ENCODE measurements at places on chromosomes 12 and 14.

DNA sequence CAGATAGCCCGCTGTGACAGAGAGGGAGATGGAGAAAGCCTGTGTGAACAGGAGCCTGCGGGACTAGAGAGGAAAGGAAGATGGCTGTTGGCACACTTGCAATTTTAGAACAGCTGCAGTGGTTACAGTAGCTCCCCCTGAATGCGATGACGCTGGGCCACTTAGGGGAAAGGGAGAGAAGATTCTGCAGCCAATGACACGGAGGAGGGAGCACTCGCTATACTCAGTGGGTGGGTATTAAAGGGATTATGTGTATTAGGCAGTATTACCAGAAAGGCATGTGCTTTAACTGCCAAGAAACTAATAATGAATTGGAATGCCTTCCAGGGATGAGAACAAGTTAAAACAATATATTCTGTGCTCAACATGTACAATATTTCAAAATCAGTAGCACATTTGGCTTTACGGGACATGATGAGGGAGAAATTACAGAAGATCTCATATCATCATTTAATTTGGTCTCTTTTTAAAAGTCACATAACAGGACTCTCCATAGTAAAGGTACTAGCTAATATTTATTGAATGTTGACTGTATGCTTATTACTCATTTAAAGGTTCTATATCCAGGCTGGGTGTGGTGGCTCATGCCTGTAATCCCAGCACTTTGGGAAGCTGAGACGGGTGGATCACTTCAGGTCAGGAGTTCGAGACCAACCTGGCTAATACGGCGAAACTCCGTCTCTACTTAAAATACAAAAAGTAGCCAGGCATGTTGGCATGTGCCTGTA lies 35.9 kb upstream of the FOS start:
- no peak for DNase-seq

DNA sequence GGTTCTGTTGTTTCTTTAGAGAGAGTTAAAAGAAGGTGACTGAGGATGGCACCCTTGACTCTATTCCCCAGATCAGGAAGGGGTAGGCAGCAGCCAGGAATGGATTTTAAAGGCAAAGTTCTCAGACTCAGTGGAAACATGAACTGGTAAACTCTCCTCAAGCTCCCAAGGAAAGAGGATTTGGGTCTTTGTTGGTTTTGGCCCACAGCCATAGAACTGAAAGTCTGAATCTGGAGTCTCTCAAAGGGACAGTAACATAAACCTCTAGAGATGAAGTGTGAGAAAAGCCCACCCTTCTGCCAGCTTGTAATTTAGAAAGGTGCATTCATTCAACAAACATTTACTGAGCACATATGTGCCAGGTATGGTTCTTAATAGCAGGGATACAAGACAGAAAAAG lies 28.6 kb upstream of the BLTP3B start:
- no peak for DNase-seq

DNA sequence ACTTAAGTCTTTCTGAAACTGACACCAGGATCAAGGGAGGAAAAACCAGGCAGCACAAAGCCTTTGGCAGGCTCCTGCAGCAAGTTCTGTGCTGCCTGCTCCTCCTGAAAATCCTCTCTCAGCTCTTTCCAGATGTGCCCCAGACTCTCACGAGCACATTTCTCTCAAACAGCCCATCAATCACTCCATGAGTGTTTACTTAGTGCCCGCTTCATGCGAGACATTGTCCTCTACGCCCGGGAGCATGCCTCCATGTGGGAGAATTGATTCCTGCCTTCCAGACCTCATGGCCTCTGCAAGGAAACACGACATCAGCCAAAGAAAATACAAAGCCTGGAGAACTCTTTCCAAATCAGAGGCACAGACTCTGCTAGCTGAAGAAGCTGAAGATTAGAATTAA lies 46.5 kb upstream of the TSPAN11 start:
- peak; percentile 84 for DNase-seq

DNA sequence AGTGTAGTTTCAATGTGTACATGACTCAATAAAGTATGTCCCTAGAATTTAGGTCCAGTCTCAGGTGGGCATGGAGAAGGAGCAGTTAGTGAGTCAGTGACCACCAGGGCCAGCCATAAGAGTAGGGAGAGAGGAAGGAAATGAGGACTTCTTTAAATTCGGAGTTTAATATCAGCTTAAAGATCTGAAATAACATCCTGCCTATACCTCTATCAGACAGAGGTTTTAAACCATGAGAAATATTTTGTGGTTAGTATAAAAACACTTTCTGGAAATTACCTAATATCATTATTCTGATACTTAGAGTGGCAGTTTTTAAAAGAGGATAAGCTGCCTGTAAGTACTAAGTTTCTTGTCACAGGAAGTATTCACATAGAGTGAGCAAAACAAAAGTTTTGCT lies 61.7 kb upstream of the ST8SIA1 start:
- no peak for DNase-seq

- DNase-seq: no peak
These were observed 648.1 kb downstream of the BCL11B start for GRCh38 chr14:98623788-98624415.

Data from NCI-H187 (cell line).